Stimulated activated CD8-positive, alpha-beta memory T cell treated with anti-CD3 and anti-CD28 coated beads, Interleukin-2, amount 100 ng/mL, for 1 hour (primary cell): ENCODE measurements at places on chromosomes 6 and 20.

DNA sequence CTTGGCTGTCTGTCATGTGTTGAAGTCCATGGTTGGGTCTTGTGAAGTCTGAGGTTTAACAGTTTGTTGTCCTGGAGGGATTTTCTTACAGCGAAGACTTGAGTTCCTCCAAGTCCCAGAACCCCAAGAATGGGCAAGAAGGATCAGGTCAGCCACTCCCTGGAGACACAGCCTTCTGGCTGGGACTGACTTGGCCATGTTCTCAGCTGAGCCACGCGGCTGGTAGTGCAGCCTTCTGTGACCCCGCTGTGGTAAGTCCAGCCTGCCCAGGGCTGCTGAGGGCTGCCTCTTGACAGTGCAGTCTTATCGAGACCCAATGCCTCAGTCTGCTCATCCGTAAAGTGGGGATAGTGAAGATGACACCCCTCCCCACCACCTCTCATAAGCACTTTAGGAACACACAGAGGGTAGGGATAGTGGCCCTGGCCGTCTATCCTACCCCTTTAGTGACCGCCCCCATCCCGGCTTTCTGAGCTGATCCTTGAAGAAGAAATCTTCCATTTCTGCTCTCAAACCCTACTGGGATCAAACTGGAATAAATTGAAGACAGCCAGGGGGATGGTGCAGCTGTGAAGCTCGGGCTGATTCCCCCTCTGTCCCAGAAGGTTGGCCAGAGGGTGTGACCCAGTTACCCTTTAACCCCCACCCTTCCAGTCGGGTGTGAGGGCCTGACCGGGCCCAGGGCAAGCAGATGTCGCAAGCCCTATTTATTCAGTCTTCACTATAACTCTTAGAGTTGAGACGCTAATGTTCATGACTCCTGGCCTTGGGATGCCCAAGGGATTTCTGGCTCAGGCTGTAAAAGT, 43.5 kb downstream of the SIRPA start:
- DNase-seq = no peak

- no peak for DNase-seq
Observed at GRCh38 chr6:109465772-109466171, 10.2 kb upstream of the MICAL1 start.

DNA sequence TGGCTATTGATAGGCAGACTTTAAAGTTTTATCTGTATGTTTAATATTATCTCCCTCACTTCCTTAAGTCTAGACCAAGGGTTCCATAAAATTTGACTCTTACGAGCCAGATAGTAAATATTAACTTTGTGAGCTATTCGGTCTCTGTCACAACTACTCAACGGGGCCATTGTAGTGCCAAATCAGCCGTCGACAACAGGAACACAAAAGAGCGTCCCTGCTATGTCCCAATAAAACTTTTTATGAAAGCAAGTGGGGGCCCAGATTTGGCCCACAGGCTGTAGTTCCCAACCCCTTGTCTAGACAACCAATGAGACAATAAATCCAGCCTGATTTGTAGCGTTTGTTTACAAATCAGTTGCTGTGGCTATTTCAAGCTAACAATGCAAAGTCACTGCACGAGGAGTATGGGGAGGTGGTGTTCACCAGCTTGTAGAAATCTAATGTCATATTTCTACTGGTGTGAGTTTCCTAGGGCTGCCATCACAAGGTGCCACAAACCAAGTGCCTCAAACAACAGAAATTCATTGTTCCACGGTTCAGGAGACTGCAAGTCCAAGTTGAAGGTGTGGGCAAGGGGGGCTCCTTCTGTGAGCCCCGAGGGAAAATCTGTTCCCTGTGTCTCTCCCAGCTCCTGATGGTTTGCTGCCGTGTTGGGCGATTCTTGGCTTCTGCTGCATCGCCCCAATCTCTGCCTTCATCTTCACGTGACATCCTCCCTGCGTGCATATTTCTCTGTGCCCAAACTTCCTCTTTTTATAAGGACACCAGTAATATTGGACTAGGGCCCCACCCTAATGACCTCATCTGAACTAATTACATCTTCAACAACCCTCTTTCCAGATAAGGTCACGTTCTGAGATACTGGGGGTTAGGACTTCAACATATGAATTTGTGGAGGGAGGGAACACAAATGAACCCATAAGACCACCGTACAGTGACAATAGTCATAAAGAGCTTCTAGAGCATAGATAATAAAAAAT, 356.0 kb upstream of the JARID2 start:
- DNase-seq = no peak

GRCh38 chr6:142429195-142429594, 127.4 kb downstream of the ADGRG6 start:
- no peak for DNase-seq

DNA sequence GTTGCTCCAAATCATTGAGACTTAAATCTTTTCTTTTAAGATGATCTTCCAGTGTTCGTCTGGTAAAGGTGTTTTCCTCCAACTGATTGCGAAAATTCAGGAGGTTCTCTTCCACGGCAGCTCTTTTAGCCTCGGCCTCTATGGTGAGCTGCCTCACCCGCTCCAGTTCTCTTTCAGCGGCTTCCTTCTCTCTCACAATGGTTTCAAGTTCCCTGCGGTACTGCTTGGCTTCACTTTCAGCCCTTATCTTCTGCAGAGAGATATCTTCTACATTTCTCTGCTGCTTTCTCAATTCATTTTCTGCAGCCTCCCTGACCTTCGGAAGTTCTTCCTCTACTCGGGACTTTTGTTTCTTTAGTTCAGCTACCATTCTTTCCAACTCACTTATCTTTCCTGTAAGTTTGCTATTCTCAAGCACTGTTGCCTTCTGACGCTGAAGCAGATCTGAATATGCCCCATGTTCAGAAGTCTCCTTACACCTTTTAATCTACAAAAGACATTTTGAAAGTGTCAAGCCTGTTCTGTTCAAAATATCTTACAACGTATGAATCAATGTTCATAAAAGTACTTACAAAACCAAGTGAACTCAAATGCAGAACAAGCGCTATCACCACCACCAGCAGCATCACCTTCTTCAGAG, 22.3 kb downstream of the DST start:
- DNase-seq = no peak

DNA sequence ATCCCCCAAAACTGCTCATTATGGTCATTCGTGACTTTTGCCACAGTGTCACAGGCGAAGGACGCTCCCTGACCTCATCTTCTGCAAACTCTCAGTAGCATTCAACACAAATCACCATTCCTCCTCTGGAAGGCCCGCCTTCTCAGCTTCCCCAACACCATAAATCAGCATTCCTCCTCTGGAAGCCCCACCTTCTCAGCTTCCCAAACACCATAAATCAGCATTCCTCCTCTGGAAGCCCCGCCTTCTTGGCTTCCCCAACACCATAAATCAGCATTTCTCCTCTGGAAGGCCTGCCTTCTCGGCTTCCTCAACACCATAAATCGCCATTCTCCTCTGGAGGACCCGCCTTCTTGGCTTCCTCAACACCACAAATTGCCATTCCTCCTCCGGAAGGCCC, 288.0 kb upstream of the AGPAT4 start:
- DNase-seq = no peak

DNA sequence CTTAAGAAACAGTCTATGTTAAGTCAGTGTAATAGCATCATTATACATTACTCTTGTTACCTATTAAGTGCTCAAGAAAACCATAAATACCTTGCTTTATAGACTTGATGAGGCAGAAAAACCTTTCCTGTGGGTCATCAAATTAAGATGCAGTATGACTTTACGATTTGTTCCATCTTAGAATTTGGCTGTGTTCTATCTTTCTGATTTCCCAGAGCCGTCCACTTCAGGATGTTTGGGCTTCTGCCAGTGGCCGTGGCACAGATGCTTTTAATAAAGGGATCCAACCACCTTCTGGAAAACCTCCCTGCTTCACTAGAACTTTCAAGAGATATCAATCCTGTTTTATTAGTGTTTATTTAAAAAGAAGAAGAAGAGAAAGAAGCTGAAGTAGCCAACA, 71.2 kb downstream of the PDE7B start:
- no peak for DNase-seq

DNA sequence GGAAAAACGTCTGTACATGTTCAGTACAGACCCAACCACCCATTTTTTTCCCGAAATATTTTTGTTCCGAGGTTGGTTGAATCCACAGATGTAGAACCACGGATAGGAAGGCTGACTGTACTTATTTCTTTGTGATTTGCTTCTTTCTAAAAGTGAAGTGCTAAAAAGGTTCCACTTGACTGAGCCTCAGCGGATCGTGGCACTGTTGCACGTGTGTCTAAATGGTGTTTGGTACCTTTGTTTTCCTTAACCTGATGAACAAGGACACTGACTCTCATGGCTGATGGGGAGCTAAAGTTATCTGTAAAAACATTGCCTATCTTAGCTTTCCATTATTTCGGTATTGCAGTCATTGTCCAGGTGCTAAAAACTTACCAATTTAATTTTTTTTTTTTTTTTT, 6.2 kb downstream of the BPHL start:
- DNase-seq = no peak

DNA sequence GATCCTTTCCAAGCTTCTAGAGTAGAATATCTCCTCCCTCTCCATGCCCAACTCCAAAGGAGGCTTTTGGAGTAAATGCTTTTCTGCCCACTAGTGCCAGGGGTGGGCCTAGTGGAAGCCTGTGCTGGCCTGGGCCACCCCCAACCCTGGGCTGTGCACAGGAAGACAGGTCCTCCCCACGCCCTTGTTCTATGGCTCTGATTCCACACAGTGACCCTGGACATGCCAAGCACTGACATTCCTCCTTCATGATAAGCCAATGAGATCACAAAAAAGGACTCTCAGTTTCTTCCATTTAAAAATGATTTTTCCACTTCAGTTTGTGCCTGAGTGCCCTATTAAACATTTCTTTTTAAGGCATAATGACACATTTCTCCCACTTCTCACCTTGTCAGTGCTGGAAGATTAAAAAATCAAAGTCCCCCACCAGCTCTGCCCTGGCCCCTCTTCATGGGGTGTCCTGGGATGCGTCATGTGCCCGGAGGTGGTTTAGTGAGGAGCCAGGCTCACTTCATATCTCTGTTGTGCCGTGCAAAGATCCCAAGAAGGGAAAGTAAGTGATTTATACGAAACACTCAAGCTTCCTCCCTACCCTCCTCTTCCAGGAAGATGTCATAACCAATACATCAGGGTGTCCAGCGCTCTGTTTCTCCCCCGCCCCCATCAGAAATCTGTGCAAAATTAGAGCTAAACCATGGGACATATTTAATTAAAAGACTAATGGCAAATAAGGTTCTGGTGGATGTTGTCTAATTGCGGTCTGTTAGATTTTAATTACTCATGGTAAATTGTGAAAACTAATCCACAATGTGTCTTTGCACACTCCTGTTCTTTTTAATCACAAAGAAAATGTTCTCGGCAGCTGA, 255.0 kb downstream of the NRN1 start:
- DNase-seq = no peak

DNA sequence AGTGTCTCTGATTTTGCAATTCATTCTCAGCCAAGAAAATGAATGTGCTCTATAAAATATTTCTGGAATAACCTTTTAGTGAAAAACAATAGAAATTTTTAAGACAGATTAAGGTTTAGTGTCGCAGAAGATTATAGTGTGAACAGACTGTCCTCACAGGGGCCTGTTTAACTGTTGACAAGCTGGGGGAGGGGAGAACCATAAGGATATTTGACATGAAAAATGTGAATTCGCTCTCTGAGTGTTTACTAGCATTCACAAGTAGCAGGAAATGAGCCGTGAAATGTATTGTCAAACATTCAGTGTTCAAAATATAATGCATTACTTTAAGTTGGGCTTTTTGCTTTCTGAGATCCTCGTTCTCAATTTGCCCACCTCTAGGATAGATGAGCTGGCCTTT, 134.8 kb upstream of the TSHZ2 start:
- DNase-seq = no peak

DNA sequence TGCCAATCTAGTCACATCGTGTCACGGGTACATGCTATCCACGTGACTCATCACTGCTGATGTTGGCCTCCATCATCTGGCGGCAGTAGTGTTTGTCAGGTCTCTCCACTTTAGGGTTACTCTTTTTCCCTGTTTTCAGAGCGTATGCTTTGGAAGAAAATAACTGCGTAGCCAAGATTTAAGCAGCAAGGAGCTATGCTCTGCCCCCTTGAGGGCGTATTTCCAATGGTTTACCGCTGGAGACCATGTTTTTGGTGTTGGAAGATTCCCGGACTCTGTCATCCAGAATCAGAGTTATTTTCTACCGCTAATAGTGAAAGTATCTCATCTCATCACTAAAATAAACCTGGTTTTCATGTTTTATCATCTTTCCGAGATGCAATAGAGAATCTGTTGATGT, 306.5 kb downstream of the C6orf118 start:
- no peak for DNase-seq

DNA sequence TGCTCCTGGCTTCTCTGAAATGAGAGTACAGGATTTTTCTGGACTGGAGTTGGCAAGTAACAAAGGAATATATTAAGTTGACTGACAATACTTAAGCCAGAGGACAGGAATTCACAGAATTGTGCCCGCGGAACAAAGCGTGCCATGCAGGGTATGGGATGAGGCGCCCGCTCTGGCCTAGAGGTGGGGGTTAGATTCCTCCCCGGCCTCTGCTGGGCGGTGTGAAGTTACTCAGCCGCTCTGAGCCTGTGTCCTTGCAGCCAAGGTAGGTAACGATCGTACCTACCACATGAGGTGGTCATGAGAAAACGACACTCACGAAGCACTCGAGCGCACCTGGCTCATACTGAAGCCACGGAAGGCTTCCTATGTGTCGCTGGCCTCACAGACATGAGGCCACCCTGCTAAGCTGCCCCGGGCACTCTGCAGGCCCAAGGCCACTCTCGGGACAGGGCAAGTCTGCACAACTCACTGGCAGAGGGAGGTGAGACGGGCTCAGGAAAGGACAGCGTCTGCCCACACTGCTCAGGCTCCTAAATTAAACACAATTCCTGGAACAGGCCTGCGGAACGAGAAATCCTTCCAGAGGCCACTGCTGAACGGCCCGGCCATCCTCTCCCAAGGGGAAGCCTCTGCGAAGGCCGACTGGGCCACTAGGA, 70.8 kb downstream of the PSMG4 start:
- no peak for DNase-seq

- no peak for DNase-seq
Observed at GRCh38 chr20:51876313-51876940, 74.1 kb upstream of the SALL4 start.

DNA sequence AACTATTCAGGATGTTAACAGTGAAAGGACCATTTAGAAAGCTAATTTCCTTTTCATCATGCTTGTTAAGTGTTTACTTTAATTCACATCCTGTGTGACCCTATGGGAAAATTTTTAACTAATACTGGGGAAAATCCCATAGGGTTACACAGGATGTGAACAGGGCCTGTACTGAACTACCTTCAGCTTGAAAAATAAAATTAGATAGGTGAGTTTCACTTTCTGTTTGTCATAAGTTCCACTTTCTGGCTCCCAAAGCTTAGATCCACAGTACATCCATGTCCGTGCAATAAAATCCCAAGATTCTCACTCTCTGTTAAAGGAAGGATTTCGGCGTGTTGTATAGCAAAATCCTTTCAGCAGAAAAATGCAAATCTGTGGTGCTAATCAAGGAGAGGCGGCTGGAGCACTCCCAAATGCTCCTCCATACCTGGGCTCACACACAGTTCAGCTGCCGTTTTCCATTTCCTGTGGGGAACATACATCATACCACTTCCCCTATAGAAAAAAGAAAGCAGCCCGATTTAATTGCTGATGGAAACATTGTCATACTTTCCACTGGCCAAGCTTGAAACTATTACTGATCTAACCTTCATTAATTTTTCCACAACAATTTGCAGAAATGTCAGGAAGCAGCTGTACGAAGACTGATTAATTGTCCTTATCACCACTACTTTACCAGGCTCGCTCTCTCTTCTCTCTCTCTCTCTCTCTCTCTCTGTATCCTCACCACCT, 125.2 kb downstream of the HIVEP2 start:
- no peak for DNase-seq
